Activated naive CD4-positive, alpha-beta T cell treated with anti-CD3 and anti-CD28 coated beads for 36 hours (primary cell): ENCODE measurements at places on chromosomes 2 and 18. TPM values are rescaled to one million over a fixed set of nuclear protein-coding genes. Genes with fewer than 3 reads are reported as not detected.

The ZC3H15 gene
- total RNA-seq = 93.3 TPM

The LIMS4 gene
- 1.1 TPM for total RNA-seq

The PPP1CB gene
- total RNA-seq = 239 TPM

The ONECUT2 gene
- not detected for total RNA-seq

The FNDC4 gene
- not detected for total RNA-seq

The NT5DC4 gene
- total RNA-seq = not detected

The VSNL1 gene
- not detected for total RNA-seq

The ANO7 gene
- 0.57 TPM for total RNA-seq

The ALPG gene
- total RNA-seq = not detected

GRCh38 chr2:235032466-235032865 lies 80.6 kb downstream of the SH3BP4 start:
- no peak for DNase-seq

GRCh38 chr18:66560094-66560493 lies 43.8 kb downstream of the CDH19 start:
- DNase-seq = no peak

DNA sequence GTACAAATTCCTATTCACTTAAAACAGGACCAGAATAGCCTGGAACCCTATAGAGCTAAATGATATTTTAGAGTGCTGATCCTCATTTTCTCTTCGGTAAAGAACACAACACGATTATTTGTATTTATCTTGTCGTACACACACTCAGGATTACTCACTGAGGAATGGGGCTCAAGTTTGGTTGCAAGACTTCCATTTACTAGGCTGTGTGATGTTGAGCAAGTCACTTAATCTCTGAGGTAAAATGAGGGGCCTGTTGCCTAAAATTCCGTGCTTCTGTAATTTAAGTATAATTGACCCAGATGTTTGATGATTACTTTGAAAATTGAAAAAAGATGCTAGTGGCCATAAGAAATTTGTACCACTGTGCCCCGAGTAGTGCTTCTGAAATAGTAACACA lies 42.6 kb upstream of the MAP4K3 start:
- no peak for DNase-seq

GRCh38 chr18:70442933-70443332 lies 154.1 kb downstream of the SOCS6 start:
- DNase-seq = no peak

DNA sequence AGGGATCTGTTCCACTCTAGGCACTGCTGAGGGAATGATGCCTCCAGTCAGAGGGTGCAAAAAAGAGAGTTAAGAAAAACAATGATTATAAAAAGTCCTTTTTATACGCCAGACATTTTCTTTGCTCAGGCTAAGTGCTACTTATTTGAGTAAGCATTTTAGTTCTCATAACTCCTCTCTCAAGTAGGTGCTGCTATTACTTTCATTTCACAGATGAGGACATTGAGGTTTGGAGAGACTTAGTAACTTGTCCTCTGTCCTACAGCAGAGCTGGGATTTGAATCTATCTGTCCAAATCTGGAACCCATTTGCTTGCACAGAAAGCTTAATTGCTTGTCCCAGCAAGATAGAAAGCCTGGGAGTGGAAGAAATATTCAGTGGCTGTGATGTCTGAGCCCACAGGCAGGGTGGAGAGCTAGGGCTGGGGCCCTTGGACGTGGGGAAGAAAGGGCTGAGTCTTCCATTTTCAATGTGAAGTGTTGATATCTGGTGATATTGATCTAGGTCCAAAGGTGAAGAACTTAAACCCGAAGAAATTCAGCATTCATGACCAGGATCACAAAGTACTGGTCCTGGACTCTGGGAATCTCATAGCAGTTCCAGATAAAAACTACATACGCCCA lies 5.8 kb downstream of the IL37 start:
- DNase-seq = no peak

GRCh38 chr2:22560021-22560420 lies 825.0 kb upstream of the KLHL29 start:
- DNase-seq = no peak

DNA sequence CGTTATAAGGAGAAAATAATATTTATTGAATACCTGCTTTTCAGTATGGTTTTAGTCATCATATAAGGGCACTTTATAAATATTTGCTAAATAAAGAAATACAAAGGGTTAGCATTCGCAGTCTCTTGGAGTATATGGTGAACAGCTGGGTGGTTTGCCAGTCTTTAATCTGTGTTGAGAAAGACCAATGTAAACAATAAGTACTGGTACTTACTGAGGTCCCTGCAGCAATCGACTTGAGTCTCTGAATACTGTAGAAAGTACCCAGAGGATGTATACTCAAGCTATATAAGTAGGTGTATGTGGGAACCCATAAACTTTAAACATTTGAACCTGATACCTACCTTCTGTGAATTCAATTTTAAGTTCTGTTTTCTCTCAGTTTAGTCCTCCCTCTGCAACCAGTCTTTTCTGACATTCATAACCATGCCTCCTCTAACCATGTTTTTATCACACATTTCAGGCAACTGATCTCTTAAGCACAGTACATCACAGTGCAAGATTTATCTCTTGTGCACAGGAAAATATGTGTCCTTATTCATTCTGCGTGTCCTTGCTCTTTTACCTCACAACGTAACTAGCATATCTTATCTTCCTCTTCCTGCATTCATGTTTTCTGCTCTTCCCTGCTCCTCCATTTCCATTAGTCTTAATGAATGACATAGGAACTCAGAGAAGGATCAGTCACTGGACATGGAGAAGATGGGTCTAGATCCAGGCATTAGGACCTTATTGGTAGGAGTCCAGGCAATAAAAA lies 21.7 kb downstream of the C18orf63 start:
- DNase-seq = no peak

- no peak for DNase-seq
Observed at GRCh38 chr2:240227538-240228428, 87.3 kb upstream of the OTOS start.

GRCh38 chr2:229719926-229720647 lies 5.7 kb upstream of the DNER start:
- DNase-seq = no peak

DNA sequence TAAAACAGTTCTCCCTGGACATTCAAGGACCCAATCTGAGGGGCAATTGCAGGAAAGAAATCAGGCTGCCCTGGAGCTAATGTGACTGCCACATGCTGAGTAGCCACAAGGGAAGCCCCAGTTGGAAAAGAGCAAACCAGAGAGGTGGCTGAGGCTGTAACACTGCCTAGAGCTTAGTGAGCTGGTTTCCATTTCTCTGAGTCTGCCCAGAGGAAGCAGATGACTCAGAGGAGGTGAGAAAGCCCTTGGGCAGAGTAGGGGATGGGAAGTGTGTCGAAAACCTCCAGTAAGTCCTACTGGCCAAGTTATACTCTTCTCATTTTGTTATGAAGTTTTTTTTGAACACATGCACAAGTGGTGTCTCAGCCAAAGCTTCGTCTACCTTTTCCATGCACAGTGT lies 753.0 kb downstream of the CNTNAP5 start:
- no peak for DNase-seq

DNA sequence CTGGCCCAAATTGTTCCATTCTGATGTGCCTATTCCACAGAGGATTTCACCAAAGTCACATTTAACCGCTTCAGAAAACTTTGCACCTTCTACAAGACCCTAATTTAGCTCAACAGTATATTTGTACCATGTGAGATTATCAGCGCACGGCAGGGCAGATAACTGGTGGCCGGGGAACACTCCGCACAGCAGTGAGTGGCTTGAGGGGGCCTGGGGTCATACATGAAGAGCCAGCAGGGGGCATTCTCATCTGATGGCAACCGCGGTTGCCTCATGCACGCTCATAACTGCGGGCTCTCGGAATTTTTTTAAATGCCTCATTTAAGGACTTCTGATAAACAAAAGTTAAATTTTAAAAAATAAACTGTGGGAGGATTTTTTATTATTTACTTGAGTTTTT lies 84.1 kb downstream of the BIN1 start:
- DNase-seq = no peak

- DNase-seq = no peak
Observed at GRCh38 chr2:10151462-10151861, 28.9 kb downstream of the RRM2 start.

GRCh38 chr2:134988994-134989605 lies 58.1 kb downstream of the MAP3K19 start:
- DNase-seq = no peak

DNA sequence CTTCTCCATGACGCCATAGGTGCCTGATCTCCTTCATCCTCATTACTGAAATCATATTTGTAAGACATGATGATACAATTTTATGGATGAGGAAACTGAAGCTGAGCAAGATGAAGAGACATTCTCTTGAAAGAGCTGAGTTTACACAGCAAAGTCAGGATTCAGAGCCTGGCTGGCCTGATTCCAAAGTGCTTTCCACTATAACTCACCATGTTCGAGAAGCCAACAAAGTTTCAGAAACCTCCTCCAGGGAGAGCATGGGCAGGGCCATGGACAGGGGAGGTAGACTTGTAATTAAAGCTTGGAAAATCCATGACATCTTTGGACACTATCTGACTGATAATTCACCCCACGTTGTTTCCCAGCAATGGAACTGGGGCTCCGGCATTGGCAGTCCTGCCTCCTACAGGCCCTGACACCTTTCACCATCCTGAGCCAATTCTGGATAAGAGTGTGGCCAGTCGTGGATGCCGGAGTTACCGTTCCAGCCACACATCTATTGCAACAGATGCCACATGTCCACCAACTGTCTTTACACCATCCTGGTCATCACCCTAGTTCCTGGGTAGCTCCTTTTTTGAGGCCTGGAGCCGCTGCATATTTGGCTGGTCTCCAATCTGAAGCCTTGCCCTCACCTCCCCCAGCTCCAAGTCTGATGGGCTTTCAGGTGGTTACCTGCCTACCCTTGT lies 85.0 kb upstream of the PPP1CB start:
- no peak for DNase-seq

DNA sequence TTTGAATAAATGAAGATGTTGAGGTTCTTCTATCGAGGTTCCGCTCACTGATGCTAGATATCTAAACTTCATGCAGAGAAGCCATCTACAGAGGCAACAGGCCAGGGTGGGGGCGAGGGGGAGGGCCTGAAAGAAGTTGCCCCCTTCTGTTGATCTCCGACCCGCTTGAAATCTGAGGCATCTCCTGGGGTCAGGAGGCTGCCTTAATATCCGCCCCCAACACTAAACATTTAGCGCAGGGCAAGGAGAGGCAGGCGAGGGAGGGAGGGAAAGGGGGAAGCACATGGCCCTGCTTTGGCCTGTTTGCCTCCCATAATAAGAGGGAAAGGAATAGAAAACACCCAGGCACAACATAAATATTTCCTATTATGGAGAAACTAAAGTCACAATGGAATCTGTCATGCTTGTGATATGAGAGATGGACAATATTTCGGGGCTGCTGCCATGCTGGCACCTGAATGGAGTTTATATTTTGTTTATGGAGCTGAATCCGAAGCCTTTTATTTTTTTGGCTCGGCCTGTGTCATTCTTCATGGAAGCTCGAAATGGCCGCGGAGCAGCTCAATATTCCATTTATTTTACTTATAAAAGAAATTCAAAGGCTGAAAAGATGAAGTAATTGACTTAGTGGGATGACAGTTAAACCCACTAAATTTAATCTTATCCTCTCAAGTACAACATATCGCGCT lies 221.1 kb downstream of the INSIG2 start:
- DNase-seq = no peak

- no peak for DNase-seq
Observed at GRCh38 chr18:44823286-44823685, 142.6 kb downstream of the SETBP1 start.

DNA sequence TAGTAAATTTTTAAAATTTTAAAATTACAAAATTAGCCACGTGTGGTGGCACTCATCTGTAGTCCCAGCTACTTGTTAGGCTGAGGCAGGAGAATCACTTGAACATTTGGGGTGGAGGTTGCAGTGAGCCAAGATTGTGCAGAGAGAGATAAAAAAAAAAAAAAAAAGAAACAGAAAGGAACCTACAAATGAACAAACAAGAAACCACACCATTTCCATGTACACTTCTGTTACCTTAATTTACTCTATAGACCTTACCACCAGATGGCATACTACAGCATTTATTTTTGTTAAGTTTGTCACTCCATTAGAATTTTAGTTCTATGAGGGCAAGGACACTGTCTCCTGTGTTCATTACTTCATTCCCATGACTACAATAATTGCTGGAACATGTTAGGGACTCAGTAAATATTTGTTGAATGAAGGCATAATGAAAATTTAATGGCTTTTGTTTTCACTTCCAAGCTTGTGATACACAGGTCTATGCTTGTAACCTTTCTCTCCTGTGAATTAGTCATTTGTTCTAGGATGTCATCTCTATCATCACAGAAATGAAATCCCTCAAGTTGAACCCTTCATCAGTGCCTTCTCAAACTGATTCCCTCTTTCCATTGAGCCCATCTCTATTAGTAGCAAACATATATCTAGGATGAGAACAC lies 76.0 kb downstream of the ARHGAP15 start:
- no peak for DNase-seq

- DNase-seq = peak; percentile 25
Observed at GRCh38 chr2:200307724-200308545, 1.4 kb downstream of the SPATS2L start.

DNA sequence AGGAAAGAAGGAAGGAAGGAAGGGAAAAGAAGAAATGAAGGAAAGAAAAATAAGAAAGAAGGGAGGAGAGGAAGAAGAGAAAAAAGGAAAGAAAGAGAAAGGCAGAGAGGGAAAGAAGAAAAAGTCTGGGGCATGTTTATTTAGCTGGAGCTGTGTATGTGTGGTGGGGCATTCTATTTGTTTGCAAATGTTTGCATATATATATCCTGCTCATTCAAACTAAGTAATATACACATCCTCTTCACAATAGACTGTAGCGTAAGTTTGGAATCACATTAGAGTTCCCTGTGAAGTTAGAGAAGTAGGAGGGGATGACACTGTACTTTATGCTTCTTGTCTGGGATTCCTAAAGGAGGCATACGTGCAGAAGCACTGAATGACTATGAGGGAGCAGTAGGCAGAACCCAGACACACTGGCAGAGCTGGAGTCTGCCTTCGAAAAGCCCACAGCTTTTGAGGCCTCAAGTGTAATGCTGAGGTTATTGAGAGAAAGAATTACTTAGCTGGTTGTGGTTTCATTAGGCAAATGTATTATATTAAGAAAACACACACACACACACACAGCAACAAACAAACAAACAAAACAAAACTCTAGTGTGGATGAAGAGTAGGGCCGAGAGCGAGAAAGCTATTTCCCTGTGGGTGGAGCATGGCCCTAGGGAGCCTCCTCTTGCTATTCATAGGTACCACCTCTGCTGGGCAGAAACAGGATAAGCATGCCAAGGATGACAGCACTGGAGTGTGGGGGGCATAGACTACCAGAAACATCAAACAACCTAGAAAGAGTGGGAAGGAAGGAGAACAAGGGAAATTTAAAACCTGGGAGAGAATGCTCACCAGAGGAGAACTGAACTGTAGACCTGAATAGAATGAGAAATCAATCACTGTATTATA lies 905.1 kb upstream of the NXPH2 start:
- DNase-seq = no peak

DNA sequence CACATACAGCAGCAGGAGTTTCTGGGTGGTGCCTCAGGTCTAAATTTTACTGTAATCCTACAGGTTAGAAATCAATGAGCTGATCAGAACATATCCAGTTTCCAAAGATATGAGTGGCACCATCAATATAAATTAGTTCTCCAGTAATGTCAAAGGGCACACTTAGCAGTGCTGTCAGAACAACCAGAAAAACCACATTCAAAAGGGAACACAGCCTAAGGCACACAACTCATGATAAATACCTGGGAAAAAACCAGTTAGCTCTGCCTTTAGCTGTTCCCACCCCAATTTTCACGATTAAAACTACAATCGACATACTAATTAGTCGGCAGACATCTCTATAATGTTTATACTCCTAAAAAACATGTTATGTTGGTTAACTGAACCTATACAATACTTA lies 31.5 kb downstream of the ATP8B1 start:
- DNase-seq = no peak

- DNase-seq = no peak
Observed at GRCh38 chr2:120600786-120601185, 134.9 kb upstream of the GLI2 start.
